ENCODE measurements at places on chromosomes 12 and 14.
A peak's percentile ranks its signal among the peaks of the same experiment; 100 is the strongest.

DNA sequence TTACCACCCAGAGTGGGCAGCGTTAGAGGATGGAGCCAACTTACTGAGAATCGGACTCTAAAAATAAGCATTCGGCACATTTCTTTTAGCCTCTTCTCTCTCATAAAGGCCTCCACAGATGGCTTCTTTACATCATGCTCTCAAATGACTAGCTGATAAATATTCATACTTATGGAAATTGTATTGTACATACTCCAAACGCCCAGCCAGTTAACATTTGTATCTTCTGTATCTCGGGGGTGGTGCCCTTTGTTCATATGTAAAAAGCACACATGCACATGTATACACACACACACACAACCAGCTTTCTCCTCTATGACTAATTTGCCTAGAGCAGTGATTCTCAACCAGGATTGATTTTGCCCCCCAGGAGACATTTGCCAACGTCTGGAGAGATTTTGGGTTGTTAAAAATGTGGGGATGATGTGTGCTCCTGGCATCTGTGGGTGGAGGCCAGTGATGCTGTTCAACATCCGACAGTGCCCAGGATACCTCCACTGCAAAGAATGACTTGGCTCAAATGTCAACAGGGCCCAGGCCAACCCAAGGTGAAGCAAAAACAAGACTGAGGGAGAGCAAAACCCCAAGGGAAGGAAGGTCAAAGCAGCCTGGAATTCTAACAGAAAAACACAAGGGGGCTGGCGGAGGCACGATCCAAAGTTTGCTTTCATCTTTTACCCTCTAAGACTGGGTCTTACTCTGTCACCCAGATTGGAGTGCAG, 15.2 kb upstream of the CDK2AP1 start:
- no peak for DNase-seq

DNA sequence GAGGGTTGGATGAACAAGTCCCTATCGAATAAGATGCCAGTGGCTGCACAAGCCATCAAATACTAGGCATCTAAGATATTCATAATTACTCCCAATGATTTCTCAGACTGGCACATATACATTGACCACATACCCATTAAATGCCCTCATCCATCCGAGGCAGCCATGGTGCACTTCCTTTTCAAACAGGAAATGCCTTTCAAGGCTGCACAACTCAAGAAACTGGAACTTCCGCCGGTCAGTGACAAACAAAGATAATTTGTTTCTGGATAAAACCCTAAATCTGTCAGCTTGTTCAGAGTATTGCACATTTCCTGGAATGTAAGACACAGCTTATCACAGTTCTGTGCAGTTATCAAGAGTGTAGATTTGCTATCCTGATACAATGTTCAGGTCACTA, 203.7 kb downstream of the RMST start:
- DNase-seq: no peak

DNA sequence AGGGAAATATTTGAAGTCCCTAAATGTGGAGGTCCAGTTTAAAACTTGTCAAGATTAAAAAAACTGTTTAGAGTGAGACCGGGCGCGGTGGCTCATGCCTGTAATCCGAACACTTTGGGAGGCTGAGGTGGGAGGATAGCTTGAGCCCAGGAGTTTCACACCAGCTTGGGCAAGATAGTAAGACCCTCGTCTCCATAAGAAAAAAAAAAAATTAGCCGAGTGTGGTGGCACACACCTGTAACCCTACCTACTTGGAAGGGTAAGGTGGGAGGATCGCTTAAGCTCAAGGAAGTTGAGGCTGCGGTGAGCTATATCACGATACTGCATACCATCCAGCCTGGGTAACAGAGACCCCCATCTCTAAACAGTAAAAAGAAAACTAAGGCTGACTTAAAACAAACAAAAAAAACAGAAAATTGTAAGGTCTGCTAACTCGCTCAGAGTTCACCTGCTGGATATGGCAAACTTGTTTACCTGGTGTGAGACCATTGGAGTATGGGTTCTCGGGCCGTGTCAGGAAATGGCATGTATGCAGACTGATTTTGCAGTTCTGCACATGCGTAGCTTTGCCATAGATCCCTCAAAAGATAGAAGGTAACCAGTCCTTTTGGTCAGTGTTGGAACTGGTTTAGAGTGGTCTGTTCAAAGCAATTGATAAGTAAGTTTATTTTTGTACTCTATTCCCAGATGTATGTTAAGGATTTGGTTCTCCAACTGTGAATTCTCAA, 2.1 kb downstream of the RNF10 start:
- no peak for DNase-seq

- no peak for DNase-seq
Observed at GRCh38 chr14:74720526-74720925, 7.6 kb downstream of the FCF1 start.

GRCh38 chr12:130117701-130118100, 44.6 kb upstream of the FZD10 start:
- DNase-seq: no peak

GRCh38 chr12:96425321-96425720, 25.1 kb upstream of the CDK17 start:
- no peak for DNase-seq

- no peak for DNase-seq
Observed at GRCh38 chr12:2553388-2554126, 241.2 kb upstream of the FKBP4 start.

GRCh38 chr12:51591016-51591901, at the start of gene SCN8A:
TSS of gene SCN8A (plus strand) at chr12:51591233. CDS start at chr12:51662818, 71,585 bp downstream.
- DNase-seq: peak; percentile 7

- DNase-seq: no peak
Observed at GRCh38 chr12:115374480-115375185, 690.7 kb upstream of the TBX3 start.

DNA sequence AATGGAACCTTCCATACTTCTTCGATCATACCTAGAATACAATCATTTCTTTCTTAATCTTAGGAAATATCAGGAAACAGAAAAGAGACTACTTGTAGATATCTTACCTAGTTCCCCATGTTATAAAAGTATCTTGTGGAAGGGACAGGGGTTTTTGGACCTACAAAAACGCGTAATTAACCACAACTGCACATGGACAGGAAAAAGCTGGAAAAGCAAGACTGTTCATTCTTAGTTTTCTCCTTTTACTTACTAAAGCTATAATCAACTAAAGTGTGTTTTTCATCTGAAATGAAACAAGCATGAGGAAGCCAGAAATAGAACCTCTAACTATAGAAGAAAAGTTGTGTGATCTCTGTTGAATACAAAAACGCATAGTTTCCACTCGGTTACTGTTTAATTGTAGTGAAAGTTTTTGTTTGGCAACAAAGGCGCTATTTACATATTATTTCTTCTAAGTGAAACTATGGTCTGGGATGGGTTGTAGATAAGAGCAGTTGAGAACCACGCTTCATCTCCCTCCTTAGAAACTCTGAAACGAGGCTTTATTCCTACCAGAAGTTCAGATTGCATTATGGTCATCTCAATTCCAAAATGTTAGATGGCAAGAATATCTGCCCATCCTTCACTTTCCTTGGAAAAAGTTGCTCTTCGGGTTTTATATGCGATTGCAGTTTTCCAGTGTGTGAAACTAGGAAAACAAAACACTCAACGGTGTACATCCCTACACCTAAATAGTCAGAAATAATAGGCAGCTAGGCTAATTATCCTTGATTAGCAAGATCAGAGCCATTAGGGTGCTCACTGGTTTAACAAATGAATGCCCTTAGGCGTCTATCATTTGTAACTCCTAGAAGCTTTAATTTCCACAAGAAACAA, 1.1 kb downstream of the BCAT1 start:
- no peak for DNase-seq

- DNase-seq: no peak
Observed at GRCh38 chr12:4448371-4448940, 2.8 kb upstream of the FGF6 start.

- no peak for DNase-seq
Observed at GRCh38 chr12:49244176-49244575, 20.7 kb upstream of the TUBA1C start.

- DNase-seq: no peak
Observed at GRCh38 chr14:80615831-80616230, 325.7 kb downstream of the CEP128 start.

GRCh38 chr12:4974217-4974616, 64.5 kb downstream of the KCNA1 start:
- DNase-seq: no peak

DNA sequence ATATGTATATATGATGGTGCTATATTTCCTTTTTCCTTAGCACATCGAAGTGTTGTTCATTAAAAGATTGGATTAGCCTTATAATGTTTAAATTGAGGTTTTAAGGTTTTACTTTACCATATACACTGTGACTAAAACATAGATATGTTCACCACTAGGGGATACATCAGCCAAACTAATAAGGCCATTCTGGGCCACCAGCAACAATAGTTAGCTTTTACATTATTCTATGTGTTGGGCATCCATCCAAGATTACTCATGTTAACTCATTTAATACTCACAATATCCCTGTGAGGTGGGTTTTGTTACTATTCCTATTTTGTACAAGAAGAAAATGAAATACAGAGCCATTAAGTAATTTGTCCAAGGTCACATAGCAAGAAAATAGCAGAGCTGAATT, 202.6 kb upstream of the AVPR1A start:
- no peak for DNase-seq

GRCh38 chr12:38154096-38155019, 162.2 kb upstream of the ALG10B start:
- DNase-seq: no peak

GRCh38 chr12:7229741-7230140, 40.3 kb downstream of the PEX5 start:
- DNase-seq: no peak

GRCh38 chr14:59540852-59541251, 35.8 kb downstream of the CCDC175 start:
- no peak for DNase-seq

DNA sequence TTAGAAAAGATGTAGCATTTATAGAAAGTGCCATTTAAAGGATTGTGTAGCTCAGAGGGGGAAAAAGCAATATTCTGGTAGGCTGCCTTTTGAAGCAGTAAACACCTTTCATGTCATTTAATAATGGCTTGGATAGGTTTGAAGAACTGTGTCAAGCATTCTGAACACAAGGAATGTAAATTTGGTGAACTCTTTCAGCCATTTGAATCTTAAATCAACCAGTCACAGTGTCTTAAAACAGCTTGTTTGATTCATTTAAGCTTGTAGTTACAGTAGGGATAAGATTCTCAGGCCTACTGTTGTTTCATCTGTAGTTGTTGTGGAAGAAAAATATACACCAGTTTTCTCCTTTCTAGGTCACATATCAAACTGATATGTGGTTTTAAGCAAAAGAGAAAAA, 299.4 kb upstream of the NOVA1 start:
- DNase-seq: no peak
